Osteocyte (in vitro differentiated cells): ENCODE measurements at places on chromosomes 16 and 17. TPM values are rescaled to one million over a fixed set of nuclear protein-coding genes. Genes with fewer than 3 reads are reported as not detected.

GRCh38 chr16:6110346-6110745 lies 1012.8 kb upstream of the EEF2KMT start:
- no peaks in the 10 kb centered on the region for H3K27me3 ChIP-seq
- no peaks in the 10 kb centered on the region for H3K36me3 ChIP-seq
- H3K4me3 ChIP-seq: no peak overlapping the region
- DNase-seq: no peak

DNA sequence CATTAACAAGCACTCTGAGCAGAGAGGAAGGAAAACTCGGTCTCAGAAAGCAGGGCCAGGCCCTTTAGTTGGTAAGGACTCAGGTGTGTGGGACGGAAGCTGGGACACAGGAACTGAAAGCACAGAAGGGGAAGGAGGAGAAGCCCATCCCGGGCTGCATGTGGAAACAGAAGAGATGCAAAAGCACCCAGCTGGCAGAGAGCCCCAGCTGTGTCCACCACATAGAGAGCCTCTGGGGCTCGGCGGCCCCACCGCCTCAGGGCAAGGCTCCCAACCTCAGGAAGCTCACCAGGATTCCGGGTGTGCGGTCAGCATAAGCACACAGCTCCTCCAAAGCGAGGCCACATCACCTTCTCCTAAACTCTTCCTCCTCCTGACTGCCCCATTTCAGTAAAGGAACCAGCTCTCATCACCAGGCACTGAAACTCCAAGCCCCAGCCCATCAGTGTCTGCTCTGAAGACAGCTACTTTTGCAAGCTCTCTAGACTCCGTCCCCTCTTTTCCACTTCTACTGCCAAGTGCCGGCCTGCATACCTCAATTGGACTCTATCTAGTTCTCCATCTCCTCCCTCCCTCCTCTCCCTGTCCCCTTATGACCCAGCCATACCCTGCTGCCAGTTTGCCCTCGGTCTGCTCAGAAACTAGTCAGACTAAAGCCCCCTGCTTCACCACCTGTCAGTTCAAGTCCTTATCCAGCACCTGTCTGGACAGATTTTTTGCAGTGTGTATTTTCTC lies 6.0 kb downstream of the ST3GAL2 start:
- H3K4me3 ChIP-seq: peak overlapping the region; percentile 58
- H3K36me3 ChIP-seq: peaks cover 10% of the 10 kb centered on the region
- no peaks in the 10 kb centered on the region for H3K27me3 ChIP-seq
- H3K27ac ChIP-seq: peak overlapping the region; percentile 93
- no peak for DNase-seq

Gene HASPIN
- 1.9 and 2.6 TPM in 2 replicates for total RNA-seq

DNA sequence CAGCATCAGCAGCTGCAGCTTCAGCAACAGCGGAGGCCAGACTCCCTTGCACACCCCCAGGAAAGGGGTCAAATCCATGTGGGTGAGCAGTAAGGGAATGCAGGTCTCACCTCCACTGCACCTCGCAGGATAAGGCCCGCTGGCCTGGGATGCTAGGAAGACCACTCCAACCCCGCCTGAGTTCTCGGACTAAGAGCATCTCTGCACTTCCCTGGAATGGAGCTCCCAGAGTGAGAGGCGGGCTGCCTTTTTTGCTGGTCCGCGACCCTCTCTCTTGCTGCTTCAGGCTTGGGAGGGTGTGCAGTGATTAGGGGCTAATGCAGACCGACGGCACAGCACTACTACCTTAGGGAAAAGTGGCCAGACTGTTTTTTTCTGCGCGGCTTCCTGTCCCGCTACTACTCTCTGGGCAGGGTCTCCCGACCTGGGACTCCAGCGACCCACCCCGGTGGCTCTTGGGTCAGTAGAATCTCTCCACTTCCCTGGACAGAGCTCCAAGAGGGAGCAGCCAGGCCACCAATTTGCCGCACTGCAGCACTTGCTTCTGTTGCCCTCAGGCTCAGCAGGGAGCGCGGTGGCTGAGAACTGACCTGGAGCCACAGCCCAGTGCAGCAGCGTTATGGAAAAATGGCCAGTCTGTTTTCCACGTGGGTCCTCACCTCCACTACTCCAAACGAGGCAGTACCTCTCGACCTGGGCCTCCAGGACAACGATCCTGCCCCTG lies 480.4 kb downstream of the CDH8 start:
- H3K27ac ChIP-seq: no peak overlapping the region
- H3K4me3 ChIP-seq: no peak overlapping the region
- H3K4me1 ChIP-seq: no peaks in the 10 kb centered on the region
- no peaks in the 10 kb centered on the region for H3K36me3 ChIP-seq

GRCh38 chr16:28823291-28823872 lies 583 bp downstream of the ATXN2L start:
- peaks cover 31% of the 10 kb centered on the region for H3K36me3 ChIP-seq
- peak overlapping the region; percentile 99 for H3K27ac ChIP-seq
- peaks cover 34% of the 10 kb centered on the region for H3K4me1 ChIP-seq
- no peak for DNase-seq

DNA sequence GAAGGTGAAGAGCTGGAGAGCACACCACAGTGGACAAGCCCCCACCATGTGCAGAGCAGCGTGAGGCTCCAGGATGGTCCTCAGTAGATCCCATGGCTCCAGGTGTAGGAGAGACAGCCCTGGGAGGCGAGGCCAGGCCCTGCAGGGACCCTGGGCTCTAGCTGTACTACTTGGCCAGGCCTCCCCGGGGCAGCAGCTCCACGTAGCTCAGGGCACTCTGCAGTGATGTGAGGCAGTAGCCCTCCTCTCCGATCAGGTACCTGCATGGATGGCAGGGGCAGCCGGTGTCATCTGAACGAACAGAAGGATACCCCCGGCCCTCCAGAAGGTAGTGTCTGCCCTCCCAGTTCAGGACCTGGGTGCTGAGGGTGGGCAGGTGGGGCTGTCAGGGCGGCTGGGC lies 6.2 kb upstream of the SPATA2L start:
- no peak overlapping the region for H3K4me3 ChIP-seq
- no peak for DNase-seq
- H3K27me3 ChIP-seq: no peaks in the 10 kb centered on the region

GRCh38 chr17:57739402-57740234 lies 5.5 kb downstream of the CCDC182 start:
- H3K36me3 ChIP-seq: no peaks in the 10 kb centered on the region
- H3K4me1 ChIP-seq: no peaks in the 10 kb centered on the region
- peaks cover 65% of the 10 kb centered on the region for H3K27me3 ChIP-seq
- no peak for DNase-seq
- H3K4me3 ChIP-seq: no peak overlapping the region
